ENCODE measurements at places on chromosomes 3 and 15.

- DNase-seq = peak; percentile 56
Observed at GRCh38 chr3:113097960-113098447, 107.2 kb downstream of the GTPBP8 start.

GRCh38 chr15:100340721-100341238, 995 bp downstream of the ADAMTS17 start:
- DNase-seq = no peak

GRCh38 chr3:139062918-139063317, 18.2 kb upstream of the PRR23C start:
- no peak for DNase-seq

DNA sequence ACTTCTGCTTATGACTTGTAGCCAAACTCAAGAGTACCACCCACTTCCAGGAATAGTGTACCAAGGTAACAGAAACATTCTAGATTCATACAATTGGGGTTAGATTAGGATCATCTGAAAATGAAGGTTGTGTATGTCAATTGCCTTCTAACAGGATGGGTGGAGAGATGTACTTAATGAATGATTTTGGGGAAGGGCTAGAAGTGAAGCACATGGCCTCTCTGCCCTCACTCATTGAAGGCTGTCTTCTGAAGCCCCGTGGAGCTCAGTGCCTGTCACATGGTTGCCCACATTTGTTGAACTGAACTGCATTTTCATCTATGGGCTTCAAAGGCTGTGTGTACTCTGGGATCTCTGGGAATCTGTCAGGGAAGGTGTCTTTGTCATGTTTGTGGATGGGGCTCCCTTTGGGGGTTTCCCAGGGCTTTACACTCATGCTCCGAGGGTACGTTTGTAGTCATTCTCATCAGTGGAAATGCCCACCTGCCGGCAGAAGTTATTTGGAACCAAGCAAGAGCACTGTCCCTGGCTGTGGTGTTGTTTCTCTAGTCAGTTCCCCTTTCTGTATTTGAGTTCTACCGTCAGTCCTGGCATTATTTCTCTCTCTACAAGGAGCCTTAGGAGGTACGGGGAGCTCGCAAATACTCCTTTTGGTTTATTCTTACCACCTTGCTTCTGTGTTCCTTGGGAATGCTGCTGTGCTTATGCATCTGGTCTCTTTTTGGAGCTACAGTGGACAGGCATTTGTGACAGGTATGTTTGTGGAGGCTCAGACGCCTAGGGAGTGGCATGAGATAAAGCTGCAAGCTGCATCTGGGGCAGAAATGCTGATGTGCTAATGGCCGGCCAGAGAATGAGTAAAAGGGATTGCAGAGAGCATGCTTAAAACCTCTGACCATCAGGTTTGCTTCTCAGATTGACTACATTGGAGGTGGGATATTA, 22.4 kb downstream of the CD86 start:
- DNase-seq = no peak

DNA sequence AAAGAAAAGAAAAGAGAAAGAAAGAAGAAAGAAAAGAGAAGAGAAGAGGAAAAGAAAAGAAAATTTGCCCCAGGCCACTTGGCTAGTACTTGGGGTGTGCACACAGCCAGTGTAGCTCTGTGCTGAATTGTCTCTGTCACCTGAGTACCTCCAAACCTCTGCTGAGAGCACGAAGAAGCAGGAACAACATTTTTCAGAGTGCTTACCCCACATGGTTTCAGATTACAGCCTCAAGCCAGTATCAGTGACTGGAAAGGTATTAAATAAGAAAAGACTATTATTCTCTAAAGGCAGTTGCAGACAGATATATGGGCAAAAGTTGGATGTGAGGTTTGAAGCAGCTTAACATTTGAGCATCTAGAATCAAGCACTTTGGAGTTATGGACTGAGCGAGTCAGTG, 113.3 kb upstream of the PHLDB2 start:
- DNase-seq = no peak

GRCh38 chr3:169062501-169062900, 601.0 kb downstream of the MECOM start:
- no peak for DNase-seq

GRCh38 chr15:60574801-60575631, 96.1 kb upstream of the ICE2 start:
- DNase-seq = peak; percentile 81

DNA sequence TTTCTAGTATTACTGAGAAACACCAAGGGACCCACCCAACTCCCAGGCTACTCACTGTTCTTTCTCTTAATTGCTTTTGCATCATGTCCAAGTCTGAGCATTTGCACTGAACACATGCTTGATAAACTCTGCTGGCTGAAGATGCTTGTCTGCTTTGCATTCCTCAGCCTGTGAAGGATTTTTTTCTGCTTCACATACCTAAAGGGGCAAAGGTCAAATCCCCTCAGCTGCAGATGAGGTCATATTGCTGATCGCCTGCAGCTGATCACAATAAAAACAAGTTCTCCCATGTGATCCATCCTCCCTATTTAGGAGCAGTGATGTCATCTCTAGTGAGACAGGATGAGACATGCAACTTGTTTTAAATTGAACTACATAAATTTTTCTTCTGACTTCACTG, 84.6 kb upstream of the DCBLD2 start:
- DNase-seq = peak; percentile 68

DNA sequence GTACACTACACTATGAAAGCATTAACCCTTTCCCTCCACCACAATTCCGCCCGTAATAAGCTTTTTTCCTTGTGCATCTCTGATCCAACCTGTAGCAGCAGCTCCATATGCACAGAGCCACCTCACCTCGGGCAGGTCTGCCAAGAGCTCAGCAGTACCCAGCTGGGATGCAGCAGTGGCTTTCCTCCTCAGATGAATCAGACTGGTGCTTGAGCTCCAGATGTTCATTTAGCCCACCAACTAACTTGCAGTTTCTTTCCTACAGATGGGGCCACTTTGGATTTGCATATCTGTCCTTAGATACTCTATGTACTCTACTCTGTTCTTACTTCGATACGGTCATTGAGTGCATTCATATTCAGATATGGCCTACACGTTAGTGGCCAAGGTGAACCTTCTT, 14.8 kb upstream of the FSIP1 start:
- no peak for DNase-seq

GRCh38 chr3:4517093-4517492, 23.9 kb downstream of the ITPR1 start:
- no peak for DNase-seq

DNA sequence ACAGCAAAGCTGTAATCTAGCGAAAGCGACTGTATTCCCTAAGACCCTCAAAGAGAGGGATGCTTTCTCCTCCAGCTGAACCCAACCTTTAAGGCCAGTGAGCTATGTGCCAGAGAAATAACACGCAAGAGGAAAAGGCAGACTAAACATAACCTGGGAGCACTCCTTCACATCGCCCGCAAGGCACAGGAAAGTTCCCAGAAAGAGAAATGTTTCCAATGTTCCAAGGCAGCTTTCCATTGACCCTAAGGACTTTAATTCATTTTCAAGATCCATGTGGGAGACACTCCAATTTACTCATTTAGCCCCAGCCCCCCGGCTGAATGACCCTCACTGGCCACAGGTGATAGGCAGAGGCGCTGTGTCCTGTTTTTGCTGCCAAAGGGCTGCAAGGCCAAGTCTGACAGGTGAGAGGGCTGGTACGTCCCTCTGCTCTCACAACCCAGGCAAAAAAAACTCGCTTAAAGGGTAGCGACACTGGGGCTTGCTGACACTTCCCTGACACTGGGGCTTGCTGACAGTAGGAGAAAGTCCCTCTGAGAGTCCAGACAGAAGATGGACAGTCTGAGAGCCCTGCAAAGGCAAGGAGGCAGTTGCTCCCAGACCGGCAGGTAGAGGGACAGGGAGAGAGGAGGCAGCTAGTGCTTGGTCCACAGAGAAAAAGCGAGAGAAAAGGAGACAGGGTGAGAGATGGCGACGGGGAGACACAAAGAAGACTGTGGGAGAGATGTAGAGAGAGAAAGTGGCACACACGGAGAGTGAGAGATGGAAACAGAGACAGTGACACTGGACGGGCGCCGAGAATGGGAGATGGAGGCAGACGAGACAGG, 702 bp downstream of the ARHGEF3 start:
- no peak for DNase-seq

DNA sequence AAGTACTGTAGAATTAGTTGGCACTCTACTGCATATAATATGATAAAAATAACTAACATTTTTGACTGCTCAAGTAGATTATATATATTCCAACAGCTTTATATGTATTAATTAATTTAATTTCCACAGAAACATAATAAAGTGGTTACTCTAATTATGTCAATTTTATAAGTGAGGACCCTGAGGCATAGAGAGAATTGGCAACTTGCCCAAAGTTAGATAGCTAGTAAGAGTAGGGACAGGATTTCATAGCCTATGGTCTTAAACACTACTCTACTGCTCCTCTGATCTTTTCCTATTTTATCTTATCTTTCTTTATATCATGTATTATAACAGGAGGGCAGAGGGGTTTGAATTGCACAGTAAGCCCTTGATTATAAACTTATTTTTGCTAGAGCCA, 418.7 kb upstream of the SGO1 start:
- DNase-seq = no peak

DNA sequence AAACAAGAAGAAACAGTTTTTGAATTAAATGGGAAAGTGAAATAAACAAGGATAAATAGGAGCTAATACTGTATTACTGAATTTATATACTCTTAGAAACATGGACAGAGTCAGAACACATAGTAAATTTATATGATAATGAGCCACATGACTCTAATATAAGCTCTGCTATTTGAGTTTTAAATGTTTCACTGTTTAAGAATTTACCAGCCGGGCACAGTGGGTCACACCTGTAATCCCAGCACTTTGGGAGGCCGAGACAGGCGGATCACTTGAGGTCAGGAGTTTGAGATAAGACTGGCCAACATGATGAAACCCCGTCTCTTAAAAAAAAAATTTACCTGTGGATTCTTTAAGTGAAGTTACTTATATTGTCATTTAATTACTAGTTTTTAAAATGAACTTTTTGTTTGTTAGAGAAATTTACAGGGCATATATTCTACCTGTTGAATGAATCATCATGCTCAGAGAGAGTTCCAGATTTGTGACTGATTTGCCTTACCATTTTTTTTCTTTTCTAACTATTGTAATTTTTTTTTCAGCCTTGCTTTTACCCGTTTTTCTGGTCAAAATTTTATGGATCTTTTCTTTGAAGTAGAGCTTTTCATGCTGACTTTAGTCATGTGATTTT, 125.7 kb downstream of the TCF12 start:
- no peak for DNase-seq

All from HepG2 (cell line).